ENCODE measurements at places on chromosomes 6 and 20. TPM values are rescaled to one million over a fixed set of nuclear protein-coding genes. Genes with fewer than 3 reads are reported as not detected.

Gene SLC29A1
- 28.1 TPM for total RNA-seq

Gene PROKR2
- total RNA-seq, result not detected

Gene LAMA4
- total RNA-seq, result 518 TPM

Gene OR2H1
- not detected for total RNA-seq

Gene FOXF2
- total RNA-seq, result 0.78 TPM

Gene SSR1
- 105 TPM for total RNA-seq

Gene PRPH2
- total RNA-seq, result 0.91 TPM

Gene RNF182
- total RNA-seq, result 9.7 TPM

Gene SPDEF
- total RNA-seq, result not detected

Gene CLIC5
- under 0.01 TPM for total RNA-seq

Gene PLEKHG1
- total RNA-seq, result 0.59 TPM

Gene ZNF184
- total RNA-seq, result 5.1 TPM

Measured in smooth muscle cell of the pulmonary artery (primary cell).